ENCODE measurements at places on chromosomes 1 and 21. TPM values are rescaled to one million over a fixed set of nuclear protein-coding genes. Genes with fewer than 3 reads are reported as not detected.

GRCh38 chr1:36124404-36125128, 456 bp downstream of the COL8A2 start:
- no peak for DNase-seq

Gene KRTAP11-1
- total RNA-seq, result not detected

DNA sequence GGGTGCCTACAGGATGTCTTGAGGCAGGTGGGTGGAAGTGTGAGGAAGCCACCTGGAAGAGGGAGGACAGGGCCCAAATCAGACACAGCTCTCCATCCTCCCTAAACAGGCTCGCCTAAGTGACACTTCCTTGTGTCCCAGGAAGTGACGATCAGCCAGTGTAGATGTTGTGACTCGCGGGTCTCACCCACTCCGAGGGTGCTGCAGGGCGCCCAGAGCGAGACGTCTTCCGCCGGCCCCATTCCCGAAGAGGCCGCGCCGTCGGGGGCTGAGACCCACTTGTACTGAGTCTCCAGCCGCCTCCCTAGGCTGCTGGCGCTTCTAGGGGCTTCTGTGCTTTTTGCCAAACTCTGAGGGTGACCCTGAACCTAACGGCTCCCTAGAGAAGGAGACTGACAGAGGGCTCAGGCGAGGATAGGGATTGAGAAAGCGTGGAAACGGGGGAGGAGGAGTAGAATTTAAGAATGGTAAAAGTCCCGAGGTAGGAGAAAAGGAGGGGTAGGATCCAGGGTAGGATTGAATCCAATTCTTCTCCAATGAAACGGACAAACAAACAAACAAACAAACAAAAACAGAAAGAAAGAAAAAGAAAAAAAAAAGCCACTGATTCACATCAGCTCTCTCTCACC, 543 bp upstream of the MARK1 start:
- peak; percentile 63 for DNase-seq

DNA sequence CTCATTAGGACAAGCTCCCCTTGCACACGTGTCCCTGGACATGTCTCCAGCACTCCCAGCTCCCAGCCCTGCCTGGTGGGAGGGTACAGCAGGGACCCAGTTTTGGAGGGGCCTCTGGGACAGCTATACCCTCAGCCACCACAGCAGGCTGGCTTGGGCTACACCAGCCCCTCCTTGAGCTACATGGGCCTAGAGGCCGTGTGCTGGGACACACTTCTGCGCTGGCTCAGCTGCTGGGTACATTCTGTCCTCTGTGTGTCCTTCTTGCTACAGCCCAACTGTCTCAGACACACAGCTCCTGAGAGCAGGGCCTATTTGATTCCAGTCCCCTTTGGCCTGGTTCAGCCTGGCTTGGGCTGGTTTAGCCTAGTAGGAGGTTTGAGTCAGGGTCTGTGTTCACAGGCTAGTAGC, 26.7 kb downstream of the DMAP1 start:
- peak; percentile 58 for DNase-seq

Gene PCAT6
- total RNA-seq, result 2.6 TPM

DNA sequence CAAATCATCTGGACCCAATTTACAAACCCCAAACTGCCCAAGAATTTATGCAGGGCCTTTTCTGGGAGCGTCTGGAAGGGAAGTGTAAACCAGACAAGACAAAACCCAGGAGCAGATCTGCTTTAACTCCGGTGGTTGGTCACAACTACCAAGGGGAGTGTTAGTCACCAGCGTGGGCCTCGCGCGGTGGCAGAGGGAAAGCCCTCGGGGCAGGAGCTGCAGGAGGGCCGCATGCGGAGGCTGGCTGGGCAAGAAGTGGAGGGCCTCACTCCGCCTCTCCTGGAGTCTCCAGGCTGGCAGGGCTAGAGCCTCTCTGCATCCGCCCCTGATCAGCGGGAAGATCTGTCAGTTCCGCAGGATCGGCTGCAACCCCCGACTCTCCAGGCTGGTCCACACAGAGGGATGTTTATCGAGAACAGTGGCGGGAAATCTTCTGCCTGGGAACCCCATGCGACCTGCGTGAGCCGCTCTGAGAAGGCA, 2.0 kb downstream of the COL24A1 start:
- DNase-seq, result peak; percentile 41

DNA sequence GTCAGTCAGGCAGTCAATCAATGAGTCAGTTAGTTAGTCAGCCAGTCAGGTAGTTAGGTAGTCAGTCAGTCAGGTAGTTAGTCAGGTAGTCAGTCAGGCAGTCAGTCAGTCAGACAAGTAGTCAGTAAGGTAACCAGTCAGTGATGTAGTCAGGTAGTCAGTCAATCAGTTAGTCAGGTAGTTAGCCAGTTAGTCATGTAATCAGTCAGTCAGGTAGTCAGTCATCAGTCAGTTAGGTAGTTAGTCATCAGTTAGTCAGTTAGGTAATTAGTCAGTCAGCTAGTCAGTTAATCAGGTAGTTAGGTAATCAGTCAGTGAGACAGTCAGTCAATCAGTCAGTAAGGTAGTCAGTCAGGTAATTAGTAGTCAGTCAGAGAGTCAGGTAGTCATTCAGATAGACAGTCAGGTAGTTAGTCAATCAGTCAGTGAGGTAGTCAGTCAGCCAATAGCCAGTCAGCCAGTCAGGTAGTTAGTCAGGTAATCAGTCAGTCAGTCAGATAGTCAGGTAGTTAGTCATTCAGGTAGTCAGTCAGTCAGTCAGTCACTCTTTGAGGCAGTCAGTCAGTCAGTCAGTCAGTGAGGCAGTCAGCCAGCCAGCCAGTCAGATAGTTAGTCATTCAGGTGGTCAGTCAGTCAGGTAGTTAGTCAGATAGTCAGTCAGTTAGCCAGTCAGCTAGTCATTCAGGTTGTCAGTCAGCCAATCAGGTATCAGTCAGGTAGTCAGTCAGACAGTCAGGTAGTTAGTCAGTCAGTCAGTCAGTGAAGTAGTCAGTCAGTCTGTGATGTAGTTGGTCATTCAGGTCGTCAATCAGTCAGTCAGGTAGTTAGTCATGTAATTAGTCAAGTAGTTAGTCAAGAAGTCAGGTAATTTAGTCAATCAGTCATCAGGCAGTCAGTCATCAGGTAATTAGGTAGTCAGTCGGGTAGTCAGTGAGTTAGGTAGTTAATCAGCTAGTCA, 15.3 kb downstream of the KRTAP10-1 start:
- no peak for DNase-seq

Gene A3GALT2
- not detected for total RNA-seq

DNA sequence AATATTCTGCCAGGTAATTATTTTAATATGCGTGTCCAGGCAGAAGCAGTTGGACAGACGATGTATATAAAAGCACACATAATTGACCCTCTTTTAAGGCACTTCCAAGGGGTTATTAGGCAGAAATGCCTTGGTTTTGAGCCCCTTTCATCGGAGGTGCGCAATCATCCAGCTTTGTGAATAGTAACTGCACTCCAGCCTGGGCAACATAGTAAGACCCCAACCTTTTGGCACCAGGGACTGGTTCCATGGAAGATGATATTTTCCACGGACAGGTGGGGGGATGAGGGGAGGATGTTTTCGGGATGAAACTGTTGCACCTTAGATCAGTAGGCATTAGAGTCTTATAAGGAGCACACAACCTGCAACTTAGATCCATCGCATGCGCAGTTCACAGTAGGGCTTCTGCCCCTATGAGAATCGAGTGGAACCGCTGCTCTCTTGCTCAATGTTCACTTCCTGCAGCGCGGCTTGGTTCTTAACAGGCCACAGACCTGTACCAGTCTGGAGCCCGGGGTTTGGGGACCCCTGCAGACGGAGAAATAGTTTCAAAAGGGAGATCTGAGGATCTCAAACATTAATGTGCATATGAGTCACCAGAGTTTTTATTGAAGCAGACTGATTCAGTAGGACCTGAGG, 1.8 kb upstream of the MCOLN2 start:
- DNase-seq, result no peak

- no peak for DNase-seq
Measured at GRCh38 chr1:151813271-151813977, 8.2 kb upstream of the LINGO4 start.

DNA sequence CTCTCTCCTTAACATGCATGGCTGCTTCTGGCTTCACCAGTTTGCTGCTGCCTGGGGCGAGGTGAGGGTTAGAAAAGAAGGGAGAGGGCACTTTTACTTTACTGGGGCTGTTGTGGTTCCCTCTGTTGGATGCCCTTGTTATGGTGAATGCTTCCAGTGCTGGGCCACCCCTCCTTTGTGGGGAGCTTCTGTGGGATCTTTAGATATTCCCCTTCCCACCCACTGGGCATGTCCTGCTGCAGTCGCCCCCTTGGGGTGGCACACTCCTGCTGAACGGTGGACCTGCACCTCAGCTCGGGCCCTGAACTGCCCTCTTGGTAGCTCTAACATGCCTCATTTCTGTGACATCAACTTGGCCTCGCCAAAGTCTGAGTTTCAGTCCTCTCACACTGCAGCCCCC, 6.0 kb downstream of the TNN start:
- DNase-seq, result no peak

Gene CXADR
- total RNA-seq, result 80.8 TPM

- DNase-seq, result no peak
Measured at GRCh38 chr1:20480951-20481617, 4.9 kb downstream of the CAMK2N1 start.

DNA sequence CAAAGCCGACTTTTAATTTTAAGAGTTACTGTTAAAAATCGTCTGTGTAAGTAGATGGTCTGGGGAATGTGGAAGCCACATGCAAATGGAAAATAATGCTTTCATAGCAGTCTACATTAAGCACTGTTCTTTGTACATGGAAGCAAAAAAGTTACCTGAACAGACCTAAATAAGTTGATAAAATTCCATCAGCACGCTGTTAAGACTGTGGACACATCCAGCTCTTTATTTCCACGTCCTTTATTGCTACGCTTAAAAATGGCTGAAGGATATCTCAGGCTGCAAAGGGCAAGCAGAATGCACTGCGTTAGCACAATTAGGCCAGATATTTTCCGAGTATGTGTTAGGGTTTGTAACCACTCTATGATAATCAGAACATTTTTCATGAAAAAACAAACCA, 22.3 kb downstream of the NR5A2 start:
- no peak for DNase-seq

Gene KRTAP19-3
- total RNA-seq, result not detected

DNA sequence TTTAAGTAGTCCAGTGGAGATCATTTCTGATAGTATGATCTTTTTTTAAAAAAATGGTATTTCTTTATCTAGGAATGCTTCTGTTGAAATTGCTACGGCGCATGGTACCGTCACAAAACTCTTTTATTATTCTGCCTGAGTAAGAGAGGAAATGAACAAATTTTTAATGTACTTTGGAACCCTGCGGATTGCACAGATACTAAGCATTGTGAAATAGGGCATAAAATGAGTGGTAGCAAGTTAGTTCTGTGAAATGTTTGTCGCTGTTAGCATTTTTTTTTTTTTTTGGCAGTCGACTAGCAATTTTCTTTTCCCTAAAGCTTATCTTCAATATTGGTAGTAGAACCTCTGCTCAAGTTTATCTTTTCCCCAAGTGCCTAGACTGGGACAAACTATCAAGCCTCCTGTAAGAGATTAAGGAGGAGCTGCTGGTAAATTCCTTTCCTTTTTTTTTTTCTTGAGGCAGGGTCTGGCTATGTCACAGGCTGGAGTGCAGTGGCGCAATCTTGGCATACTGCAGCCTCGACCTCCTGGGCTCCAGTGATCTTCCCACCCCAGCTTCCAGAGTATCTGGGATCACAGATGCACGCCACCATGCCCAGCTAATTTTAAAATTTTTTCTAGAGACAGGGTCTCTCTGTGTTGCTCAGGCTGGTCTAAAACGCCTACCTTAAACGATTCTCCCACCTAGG, 2.2 kb downstream of the ITSN1 start:
- DNase-seq, result no peak

DNA sequence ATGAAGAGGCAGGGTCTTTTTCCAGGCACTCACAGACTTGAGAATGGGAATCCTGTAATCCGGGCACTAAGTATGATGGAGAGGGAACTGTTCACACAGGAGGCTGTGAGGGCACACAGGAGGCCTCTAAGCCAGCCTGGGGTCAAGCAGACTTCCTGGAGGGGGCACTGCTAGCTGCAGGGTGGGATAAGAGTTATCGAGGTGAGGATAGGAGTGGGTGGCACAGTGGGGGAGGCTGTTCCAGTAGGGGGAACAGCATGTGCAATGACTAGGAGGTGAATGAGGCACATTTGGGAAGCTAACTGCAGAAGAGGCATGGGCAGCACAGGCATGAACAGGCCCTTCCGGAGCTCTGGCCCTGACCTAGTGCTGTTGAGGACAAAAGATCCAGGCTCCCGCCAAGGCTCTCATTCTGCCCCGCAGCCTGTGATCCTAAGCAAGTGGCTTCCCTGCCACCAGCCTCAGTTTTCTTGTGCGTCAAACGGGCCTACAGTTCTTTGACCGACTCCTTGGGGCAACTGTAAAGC, 216.7 kb downstream of the TRABD2B start:
- no peak for DNase-seq

- DNase-seq, result no peak
Measured at GRCh38 chr1:103170609-103171008, 62.3 kb upstream of the COL11A1 start.

- no peak for DNase-seq
Measured at GRCh38 chr1:47703981-47704596, 266.2 kb downstream of the FOXD2 start.

DNA sequence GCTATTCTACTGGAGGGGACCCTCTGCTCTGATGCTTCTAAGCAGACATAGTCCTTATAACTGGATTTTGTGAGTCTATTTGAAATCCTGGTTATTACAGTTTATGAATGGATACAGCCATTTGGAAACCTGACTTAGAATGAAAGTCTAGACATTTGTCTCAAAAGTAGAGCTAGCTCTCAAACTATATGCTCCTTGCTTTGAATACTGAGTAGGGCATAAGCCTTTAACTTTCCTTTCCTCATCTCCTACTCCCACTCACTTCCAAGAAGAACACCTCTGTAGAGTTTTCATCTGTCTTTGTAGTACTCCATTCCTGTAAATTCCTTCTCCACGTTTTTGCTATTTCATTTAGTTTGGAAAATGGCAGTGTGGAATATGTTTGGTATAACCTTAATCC, 9.0 kb upstream of the ARID1A start:
- DNase-seq, result no peak

DNA sequence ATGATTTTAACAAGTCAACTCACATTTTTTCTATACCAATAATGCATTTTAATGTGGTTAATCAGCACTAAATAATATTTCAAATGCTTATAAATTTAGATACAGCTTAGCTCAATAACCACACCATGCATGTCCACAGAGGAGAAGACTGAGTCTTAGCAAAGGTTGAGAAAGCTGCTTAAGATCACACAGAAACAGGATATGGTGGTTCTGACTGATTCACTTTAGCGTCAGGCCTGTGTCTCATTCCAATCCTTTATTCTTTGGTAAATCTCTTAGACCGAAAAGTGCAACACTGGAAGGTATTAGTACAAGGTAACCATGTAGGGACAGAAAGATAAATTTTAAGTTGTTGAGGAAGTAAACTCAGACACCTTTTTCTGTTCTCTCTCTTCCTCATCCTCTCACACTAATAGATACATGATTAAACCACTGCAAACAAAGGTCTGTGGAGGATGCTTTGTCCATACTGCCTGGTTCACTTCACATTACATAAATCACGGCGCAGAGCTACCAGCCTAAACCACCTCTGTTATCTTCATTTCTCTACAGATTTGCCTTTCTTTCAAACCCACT, 139.0 kb downstream of the DPYD start:
- no peak for DNase-seq

GRCh38 chr1:152162792-152163463, 3.9 kb upstream of the RPTN start:
- DNase-seq, result no peak

- no peak for DNase-seq
Measured at GRCh38 chr1:27099587-27100334, 55.2 kb downstream of the SLC9A1 start.
